ENCODE measurements at places on chromosomes 6 and 20. TPM values are rescaled to one million over a fixed set of nuclear protein-coding genes. Genes with fewer than 3 reads are reported as not detected.

SMOC2 gene
- 176 TPM for polyA plus RNA-seq

KIF6 gene
- 0.14 TPM for polyA plus RNA-seq

C6orf15 gene
- not detected for polyA plus RNA-seq

TINAG gene
- not detected for polyA plus RNA-seq

CCN5 gene
- 20.8 TPM for polyA plus RNA-seq

ALDH8A1 gene
- polyA plus RNA-seq: 0.60 TPM

BPIFA1 gene
- polyA plus RNA-seq: not detected

C20orf141 gene
- polyA plus RNA-seq: not detected

AVP gene
- polyA plus RNA-seq: not detected

LY6G6C gene
- polyA plus RNA-seq: not detected

EDN1 gene
- 8.8 TPM for polyA plus RNA-seq

DNA sequence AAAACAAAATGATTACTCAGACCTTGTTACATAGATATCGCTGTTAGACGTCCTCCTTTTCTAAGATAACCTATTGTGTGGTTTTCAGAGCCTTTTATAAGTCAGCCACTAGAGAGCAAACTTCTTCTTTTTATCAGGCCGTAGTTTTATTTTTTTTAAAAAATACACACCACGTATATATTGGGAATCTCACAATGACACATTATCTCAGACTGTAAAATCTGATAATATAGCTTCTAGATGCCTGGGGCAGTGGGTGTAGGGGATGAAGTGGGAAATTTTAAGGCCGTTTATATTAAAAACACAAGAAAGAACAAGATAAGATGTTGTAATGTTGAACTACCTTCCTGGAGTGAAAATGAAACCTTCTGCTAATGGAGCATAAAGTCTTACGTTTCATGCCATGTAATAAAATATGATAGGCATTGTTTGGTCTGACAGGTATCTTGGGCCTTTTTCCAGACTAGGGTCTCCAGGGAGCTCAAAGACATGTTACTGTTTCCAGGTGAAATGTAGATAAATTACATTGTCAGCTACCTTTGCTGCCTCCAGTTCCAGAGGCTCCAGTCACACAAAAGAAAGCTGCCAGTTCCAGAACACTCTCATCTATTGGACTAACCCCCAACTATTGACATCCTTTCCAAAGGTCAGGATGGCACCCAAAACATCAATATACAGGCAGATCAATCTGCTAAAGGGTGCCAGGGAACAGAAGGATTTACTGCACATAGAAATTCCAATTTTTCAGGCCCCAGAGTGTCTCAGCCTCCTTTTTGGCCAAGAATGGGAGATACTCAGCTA is 130.2 kb upstream of the AKIRIN2 start:
- DNase-seq: no peak

DNA sequence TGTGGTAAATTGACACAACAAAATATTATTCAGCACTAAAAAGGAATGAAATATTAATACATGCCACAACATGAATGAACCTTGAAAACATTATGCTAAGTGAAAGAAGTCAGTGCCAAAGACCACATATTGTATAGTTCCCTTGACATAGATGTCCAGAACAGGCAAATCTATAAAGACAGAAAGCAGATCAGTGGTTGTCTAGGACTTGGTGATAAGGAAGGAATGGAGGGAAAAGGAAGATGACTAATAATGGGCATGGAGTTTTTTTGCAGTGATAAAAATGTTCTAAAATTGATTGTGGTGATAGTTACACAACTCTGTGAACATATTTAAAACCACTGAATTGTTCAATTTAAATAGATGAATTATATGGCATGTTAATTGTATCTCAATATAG is 32.5 kb downstream of the TBX18 start:
- no peak for DNase-seq

GRCh38 chr6:74249658-74250057 is 553.7 kb downstream of the CD109 start:
- DNase-seq: no peak

GRCh38 chr6:142207265-142207877 is 60.3 kb downstream of the VTA1 start:
- no peak for DNase-seq

- no peak for DNase-seq
Measured at GRCh38 chr6:168722397-168722796, 281.4 kb downstream of the SMOC2 start.

DNA sequence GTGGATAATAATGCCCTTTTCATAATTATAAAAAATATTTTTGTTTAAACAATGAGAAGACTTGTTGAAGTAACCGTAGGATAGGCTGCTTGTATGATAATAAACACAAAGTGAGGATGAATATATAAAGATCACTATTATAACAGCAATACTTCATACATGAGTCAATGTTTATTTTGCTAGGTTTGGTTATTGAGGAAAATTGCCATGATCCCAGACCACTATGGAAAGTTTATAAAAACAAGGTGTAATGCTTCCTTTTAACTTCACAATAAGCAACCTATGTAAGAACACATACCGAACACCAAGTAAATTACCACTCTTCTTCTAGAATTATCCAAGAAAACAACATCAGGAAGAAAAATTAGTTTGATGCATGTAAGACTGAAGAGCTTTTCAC is 495.3 kb upstream of the RNF217 start:
- DNase-seq: no peak

- DNase-seq: no peak
Measured at GRCh38 chr6:71745525-71745924, 140.8 kb upstream of the RIMS1 start.

- no peak for DNase-seq
Measured at GRCh38 chr6:105781248-105781647, 304.9 kb upstream of the PRDM1 start.

DNA sequence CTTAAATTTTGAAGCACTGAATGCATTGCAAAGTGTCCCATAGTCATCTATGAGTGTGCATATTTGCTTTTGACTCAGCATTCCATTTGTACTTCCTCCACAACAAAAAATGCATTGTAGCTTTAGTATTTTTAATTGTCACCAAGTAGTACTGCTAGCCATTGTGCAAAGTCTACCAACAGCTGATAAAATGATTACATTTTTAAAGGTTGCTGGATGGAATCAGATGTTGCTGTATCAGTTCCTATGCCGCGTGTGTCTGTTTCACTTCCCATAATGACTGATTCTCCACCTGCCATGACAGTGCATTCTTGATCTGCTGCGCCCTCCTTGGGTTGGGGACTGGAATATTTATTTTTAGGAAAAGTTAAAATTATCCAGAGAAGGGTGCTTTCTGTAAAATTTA is 41.2 kb downstream of the SLX4IP start:
- DNase-seq: no peak

DNA sequence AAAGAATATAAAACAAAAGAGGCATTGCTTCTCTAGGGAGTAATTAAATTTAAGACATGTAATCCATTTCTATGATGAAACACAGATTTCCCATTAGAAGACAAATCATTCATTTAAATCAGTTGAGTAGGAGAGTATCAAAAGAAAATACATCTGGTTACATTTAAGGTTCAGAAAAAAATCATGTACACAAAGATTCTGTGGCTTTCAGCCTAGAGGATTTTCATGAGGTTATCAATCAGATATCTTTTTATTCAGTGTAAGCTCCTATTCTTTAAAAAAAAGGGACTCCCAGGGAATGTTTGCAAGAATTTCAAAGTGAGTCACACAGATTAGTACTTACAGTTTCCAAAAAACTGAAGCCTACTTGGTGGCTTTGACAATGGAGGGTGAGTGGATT is 24.9 kb downstream of the COL21A1 start:
- no peak for DNase-seq

- DNase-seq: no peak
Measured at GRCh38 chr20:309306-309840, 12.0 kb downstream of the ZCCHC3 start.

- DNase-seq: no peak
Measured at GRCh38 chr20:61725145-61725544, 340.5 kb downstream of the TAF4 start.

DNA sequence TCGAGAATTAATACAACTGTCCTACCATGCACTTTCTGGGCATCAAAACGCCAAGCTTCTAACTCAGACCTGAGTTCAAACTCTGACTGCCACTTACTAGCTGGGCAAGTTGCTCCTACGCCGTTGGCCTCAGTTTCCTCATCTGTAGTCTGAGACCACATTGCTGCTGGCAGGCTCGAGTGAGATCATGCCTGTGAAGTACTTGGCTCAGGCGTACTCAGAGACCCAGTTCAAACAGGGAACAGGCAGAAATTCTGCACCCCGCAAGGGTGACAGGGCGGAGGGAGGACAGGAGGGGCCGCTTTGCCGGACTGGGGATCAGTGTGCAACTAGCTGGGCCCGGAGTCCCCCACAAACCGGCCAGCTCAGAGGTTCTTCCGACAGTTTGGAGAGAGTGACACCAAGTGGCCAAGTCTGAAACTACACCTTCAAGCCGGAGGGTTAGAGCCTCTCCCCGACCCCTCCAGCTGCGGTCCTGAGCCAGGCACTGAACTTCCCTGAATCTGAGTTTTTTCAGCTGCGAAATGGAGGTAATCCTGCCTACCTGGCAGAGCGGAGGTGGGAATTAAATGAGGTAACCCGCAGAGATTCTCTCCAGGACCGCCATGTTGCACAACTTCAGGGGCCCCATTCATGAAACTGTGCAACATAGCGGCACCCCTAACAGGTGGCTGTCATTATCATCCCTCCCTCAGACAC is 46.0 kb upstream of the PTPN1 start:
- DNase-seq: no peak

DNA sequence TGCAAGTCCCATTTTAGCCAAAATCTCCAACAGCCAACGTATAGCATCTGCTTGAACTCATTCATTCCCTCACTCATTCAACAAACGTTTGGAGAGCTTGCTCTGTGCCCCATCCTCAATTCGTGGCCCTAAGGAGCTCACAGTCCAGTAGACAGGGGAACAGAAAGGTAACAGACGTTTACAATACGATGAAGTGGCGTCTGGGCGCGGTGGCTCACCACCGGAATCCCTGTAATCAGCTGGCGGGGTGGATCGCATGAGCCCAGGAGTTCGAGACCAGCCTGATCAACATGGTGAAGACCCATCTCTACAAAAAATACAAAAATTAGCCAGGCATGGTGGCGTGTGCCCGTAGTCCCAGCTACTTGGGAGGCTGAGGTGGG is 790 bp upstream of the E2F1 start:
- no peak for DNase-seq

GRCh38 chr20:62876902-62877816 is 15.5 kb upstream of the TCFL5 start:
- DNase-seq: no peak

GRCh38 chr6:170462366-170463020 is 90.6 kb downstream of the PSMB1 start:
- DNase-seq: no peak

DNA sequence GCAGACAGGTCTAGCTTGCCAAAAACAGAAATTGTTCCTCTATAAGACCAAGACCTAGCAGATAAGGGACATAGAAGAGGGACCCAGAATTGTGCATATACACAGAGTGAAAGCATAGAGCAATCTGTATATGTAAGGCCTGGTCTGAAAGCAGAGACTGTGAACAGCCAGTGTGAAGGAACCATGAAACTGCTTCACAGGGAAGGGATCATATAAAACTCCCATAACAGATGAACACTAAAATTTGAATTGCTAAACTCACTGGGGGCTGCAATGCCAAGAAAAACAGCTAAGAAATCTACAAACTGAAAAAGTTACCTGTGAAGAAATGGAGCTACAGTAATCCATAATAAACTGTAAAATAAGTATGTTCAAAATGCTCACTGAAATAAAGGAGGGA is 7.0 kb downstream of the ZUP1 start:
- DNase-seq: no peak

DNA sequence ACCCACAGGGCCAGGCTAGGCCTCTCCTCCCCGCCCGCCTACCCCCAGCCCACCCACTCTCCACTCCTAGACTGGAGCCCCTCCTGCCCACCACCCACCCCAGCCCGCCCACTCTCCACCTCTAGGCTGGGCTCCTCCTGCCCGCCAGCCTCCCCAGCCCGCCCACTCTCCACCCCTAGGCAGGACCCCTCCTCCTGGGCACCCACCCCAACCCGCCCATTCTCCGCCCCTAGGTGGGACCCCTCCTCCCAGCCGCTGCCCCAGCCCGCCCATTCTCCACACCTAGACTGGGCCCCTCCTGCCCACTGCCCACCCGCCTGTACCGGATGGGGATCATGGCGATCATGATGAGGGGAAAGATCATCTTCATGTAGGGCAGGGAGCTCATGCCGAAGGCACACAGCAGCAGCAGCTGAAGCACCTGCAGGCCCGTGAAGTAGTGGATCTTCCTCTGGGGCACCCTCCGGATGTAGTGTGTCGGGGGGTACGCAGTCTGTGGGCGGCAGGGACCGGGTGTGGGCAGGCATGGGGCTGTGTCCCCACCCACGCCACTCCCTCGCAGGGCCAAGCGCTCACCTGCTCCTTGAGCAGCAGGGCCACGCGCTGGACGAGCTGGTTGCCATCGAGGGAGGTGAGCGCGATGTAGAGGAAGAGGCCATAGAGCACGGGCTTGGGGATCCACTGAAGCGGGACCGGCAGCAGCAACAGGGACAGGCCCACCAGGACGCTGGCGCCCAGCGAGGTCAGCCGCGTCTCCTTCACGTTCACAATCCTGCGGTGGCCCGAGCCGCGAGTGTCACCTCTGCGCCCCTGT is 10.8 kb downstream of the SLC4A11 start:
- DNase-seq: no peak

GRCh38 chr6:45480752-45481415 is 103.2 kb upstream of the SUPT3H start:
- DNase-seq: no peak

GRCh38 chr20:2518558-2518957 is 9.8 kb upstream of the ZNF343 start:
- no peak for DNase-seq

DNA sequence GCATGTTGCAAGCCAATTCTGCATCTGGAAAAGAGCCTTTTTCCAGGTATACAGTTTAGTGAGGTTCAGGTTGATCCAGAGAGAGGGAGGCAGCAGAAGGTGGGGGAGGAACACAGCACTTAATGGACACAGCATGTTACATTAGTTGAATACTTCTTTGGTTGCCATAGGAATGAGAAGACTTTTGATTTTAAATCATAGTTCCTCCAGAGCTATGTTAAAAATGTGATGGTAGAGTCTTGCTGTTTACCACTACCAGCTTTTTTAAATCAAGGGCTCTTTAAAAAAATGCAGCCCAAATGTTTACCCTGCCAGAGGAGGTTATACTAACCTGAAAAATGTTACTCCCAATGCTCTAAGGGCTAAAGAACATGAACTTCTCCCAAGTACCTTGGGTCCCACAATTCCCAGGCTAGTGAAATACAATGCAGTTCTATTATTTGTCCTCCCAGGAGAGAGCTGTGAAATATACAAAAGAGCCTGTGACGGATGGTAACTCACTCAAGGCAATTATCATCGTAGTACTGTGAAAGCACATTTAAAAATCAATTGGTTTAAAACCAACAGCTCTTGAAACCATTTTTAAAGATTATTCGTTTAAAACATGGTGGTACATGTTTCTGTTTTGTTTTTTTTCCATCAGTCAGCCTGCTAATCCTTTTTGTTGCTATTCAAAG is 6.9 kb upstream of the PHACTR1 start:
- no peak for DNase-seq
